ENCODE measurements at places on chromosomes 4 and X.

GRCh38 chr4:8308856-8309771 is 39.6 kb downstream of the HTRA3 start:
- no peak for DNase-seq

DNA sequence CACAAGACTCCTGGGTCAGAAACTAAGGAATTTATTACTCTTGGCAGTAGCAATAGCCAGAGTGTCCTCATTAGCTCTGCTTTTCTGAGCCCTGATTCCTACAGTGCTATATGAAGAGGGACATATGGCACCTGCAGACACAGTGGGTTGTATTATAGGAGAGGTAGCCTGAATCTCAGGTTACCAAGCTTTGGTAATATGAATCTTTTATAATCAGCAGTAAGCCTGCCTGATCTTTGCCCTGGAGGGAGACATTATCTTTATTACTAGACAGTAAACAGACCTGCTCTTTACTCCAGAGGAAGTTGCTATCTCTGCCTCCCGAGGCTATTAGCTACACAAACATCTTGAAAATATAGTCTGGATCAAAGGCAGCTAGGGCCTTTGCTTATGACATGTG is 62.5 kb upstream of the HOPX start:
- DNase-seq: no peak

GRCh38 chr4:69224891-69225290 is 10.3 kb upstream of the UGT2B11 start:
- no peak for DNase-seq

- DNase-seq: no peak
Measured at GRCh38 chr4:13464973-13465372, 19.2 kb downstream of the RAB28 start.

DNA sequence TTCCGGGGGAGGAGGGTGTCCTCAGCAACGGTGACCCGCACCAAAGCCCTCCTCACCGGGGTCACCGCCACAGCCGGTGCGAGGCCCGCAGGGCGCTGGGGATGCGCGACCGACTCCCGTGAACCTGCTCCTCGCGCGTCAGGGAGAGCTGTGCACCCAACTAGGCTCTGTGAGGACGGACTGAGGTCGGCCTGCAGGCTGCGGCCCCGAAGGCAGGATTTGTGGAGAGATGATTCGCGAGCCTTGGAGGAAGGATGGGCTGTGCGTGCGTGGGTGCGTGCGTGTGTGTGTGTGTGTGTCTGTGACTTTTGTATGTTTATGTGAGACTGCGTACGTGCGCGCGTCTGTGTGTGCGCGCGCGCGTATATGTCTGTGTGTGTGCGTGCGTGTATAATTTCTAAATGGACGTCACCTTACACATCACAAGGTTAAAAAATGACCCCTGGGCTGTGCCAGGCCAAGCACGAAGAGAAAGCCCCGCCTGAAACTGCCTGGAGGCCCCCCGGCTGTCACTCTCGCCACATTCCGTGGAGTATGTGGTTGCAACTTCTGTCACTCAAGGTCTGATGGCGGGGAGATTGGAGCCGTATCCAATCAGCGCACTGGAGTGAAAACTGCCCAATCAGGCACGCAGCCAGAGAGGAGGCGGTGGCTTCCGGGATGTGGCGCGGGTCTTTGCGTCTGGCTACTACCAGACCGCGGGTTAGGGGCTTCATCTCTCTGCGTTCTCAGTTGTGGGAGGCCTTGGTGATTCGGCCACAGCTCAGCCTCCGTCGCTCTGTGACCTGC is at the start of gene ZNF141:
Gene ZNF141 (plus strand): TSS at position 672 of the 789 bp plus-strand sequence. CDS start 170 bp downstream, outside the sequence.
- DNase-seq: peak; percentile 99

DNA sequence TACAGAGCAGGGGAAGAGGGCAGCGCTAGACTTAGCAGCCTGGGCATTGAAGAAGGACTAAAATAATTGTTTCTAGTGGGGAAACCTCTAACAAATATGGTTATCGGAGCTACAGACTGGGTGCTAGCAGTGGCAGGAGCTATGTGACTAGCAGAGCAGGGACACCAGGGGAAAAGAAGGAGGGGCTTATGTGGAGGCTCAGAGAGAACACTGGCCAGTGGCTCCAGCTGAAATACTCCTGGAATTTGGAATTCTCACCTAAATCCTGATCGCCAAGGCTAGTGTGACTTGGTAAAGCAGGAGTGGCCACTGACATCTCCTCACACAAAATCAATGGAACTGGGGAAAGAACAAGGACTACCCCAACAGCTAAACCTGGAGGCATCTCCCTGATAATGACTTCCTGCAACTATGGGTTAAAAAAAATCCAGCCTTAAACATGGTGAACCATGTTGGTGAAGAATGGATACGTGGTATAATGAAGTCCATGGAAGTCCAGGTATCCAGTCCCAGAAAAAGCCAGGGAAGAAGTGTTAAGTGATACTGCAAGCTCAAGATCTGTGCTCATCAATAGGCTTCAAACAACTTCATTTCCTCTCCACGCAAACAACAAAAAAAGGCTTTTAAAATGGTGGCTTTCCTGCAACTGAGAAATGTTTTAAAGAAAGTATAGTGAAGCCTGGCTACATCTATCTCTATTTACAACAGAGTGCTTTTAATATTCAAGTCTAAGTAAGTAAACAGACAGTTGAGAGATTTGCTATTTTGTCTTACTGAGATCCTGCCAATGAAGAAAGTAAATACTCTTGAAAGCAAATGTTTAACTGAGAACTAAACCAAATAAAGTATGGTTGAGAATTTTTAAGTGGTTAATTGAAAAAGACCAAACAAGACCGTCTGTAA is 1.8 kb downstream of the TAPT1 start:
- DNase-seq: no peak

DNA sequence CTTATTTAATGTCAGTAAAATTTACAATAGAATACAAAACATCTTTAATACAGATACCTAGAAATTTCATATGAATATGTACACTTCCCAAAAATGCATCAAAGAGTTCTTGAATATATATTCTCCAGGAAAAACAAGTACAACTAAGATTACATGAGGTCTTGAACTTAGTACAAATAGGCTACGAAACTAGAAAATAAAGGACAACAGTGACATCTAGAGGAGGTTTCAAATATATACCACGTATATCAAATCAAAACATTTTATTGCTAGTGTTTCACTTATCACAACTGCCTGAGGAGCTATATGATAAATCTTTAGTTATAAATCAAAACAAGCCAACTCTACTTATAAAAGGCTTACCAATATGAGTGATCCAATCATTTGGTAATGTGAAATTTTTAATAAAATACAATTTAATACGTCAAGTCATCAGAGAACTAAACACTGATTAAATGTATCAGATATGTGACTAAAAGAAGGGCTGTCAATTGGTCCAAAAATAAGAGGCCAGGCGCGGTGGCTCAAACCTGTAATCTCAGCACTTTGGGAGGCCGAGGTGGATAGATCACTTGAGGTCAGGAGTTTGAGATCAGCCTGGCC is 36.6 kb downstream of the ANAPC10 start:
- peak; percentile 69 for DNase-seq

DNA sequence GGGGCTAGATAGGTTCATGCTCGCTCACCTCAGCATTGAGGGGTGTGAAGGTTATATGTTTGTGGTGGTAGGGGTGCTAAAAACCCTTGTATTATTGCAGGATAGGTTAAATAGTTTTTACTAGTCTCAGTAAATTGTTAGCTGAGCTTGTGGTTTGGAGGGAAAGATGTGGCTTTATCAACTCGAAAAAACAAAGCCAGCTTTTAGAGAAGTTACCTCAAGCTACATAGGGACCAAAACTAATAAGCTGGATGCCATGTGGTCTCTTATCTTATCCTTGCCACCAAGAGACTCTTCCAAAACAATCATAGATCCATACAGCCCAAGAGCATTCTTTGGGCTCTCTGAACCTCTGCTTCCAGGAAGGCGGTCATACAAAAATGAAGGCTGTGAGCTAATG is 29.2 kb downstream of the MSN start:
- no peak for DNase-seq

GRCh38 chr4:140808256-140808655 is 52.1 kb upstream of the TBC1D9 start:
- DNase-seq: no peak

- no peak for DNase-seq
Measured at GRCh38 chrX:150405006-150405405, 41.9 kb downstream of the MAMLD1 start.

- no peak for DNase-seq
Measured at GRCh38 chr4:26491449-26492170, 1.3 kb upstream of the CCKAR start.

DNA sequence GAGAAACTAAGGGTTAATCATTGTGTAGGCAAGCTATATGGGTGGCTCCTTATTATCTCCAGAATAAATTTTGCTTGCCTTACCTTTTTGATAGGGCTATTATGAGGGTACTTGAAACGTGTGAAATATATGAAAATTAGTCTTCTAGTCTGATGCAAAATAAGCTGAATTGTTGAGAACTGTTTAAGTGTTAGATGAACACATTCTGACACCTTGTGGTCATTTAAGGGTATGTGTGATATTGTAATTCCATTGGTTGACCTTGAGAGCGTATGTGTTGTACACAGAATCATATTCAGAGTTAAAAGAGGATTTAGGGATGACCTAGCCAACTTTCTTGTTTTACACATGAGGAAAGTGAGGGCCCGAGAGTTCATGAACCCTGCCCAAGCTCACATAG is 44.6 kb upstream of the LINC00632 start:
- no peak for DNase-seq

- no peak for DNase-seq
Measured at GRCh38 chrX:91435395-91435794, 756 bp downstream of the PABPC5 start.

DNA sequence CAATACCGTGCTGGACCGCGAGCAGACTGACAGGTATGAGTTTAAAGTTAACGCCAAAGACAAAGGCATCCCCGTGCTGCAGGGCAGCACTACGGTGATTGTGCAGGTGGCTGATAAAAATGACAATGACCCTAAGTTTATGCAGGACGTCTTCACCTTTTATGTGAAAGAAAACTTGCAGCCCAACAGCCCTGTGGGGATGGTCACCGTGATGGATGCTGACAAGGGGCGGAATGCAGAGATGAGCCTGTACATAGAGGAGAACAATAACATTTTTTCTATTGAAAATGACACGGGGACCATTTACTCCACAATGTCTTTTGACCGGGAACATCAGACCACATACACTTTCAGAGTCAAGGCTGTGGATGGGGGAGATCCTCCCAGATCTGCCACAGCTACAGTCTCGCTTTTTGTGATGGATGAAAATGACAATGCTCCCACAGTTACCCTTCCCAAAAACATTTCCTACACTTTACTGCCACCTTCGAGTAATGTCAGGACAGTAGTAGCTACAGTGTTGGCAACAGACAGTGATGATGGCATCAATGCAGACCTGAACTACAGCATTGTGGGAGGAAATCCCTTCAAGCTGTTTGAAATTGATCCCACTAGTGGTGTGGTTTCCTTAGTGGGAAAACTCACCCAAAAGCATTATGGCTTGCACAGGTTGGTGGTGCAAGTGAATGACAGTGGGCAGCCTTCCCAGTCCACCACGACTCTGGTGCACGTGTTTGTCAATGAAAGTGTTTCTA is 3.2 kb downstream of the PCDH7 start:
- DNase-seq: no peak

DNA sequence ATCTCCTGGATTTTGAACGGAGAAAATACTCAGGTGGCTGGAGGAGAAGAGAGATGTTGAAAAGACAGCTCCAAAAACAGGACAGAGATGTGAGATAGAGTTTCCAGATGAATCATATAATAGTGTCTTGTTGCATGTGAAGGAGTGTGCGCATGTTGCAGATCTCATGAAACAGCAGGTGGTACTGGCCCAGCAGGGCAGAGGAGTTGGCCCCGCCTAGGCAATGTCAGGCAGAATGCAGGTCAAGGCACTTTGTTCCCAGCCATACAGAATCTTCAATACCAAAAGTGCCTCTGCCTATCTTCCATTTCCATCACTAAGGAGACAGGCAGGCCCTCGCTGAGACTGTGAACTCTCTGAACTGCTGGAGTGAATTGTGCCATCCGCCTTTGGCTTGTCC is 63.9 kb upstream of the FAT1 start:
- DNase-seq: no peak
